ENCODE measurements at places on chromosomes 6 and 20.

DNA sequence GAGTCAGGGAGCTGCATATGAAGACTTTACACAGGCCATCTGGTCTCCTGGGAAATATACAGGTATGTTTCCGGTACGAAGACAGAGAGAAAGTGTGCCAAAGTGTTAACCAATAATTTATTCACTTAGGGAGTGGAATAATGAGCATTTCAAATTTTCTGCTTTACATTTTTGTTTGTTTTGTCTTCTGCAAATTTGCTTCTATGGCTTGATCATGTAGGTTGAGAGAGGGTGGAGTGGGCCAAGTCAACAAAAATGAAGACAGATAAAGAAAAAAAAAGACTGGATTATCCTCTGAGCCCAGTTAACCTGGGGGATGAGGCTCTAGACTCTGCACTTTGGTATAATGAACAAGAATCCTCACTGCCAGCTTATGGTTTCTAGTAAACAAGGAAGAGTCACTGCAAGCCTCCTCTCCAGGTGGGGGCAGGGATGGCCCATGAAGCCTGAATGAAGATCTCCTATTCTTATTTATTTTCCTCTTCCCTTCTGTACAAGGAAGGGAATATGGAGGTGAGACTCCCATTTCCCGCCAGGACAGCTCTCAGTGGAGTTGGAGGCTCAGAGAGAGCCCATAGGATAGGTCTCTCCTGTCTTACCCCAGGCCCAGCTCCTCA, 37.7 kb downstream of the KCNK17 start:
- no peak for DNase-seq

DNA sequence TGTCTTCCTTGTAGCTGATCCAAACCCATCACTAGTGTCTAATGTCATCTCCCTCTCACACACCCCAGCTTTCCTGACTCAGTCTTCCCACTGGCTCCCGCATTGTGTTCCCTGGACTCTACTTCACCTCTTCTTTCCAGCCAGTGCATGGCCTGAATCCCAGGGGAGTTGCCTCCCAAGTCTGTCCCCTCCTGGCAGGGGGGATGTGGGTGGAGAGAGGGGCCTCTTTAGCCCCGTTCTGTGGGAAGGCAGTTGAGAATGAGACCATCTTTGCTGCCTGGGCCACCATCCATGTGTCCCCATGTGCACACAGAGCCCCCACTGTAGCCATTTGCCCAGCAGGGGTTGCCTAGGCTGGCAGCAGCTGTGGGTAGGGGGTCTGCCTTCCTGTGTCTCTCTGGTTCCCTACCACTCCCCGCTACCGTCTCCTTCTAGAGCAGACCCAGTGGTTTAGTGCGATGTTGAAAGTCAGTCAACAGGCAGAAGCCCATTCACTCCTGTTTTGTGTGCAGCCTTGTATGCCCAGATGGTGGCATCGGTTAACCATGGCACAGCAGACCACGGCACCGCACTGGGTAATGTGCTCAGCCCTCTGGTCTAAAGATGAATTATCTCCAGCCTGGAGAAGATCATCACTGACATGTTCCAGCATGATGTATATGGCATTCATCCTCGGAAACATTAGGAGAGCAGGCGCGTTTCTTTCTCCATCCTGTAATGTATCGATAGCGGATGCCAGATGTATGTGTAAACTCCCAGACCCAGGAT, 178.8 kb upstream of the SNX9 start:
- DNase-seq: no peak

GRCh38 chr20:25197183-25197869, 1.8 kb downstream of the ENTPD6 start:
- DNase-seq: peak; percentile 62

DNA sequence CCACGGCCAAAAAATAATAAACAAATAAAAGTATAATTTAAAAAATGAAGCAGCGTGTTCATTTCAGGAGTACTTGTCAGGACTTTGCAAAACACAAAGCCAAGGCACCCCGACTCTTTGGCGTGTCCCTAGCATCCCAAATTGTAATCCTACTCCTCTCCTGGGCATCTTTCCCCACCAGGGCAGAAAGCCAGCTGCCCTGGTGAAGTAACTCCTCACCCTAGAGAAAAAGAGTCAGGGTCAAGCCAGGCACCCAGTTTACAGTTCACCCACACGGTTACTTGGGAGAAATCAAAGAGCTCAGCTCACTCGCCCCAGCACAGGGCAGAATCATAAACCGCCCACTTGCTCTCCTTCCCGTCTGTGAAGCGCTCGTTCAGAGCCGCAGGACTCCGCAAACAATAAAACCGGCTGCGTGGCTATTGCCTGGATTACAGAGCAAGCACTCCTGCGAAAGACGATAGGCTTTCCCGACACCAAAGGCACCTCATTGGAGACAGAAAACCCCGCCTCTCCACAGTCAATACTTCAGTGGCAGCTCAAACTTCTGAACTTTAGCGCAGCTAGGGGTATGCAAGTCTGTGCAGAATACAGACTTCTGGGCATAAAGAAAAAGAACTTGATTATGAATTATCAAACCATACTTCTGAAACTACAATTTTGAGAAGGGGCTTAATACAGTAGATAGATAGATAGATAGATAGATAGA, 73.0 kb upstream of the NHSL1 start:
- DNase-seq: peak; percentile 81

DNA sequence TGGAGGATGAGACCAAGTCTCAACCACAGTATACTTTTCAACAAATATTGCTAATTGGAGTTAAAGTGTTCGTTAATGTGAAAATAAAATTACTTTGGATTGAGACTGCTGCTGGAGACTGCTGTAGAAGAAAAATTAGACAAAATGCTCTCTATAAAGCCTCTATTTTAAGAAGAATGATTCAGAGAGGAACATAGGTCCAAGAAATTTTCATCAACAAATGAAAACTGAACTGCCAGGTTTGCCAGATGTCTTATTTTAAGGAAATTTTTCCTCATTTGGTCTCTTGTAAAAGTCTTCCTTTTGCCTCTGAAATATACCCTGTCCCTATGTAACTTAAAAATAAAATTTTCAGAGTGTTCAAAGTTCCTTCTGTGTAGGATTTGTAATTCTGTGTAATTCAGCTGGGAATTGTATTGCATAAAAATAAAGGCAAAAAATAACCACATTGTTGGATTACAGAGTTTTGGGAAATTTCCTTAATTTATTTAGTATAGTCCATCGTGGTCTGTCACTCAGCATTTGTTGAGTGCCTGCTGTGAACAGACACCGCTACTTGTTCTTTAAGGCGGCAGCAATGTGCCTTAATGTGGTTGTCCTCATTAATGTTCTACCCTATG, 27.4 kb downstream of the ANKS1A start:
- DNase-seq: no peak

- no peak for DNase-seq
Measured at GRCh38 chr20:25459111-25459830, 51.8 kb downstream of the GINS1 start.

DNA sequence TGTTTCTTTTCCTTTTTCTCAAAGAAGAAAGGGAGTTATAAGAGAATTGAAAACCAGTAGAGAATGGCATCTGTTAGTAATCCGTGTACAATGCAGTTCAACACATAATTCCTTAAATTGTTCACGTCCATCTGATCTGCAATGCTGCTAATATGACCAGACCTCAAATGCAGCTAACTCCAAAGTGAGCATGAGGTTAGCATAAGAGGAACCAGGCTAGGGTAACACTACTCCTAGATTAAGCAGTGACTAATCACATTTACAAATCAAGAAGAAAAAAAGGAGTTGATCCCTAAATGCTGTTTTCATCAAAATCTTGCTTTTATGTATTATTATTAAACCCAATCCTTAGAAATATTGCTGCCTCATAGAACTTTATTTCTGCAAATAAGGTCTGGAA, 432.7 kb upstream of the ARID1B start:
- no peak for DNase-seq

DNA sequence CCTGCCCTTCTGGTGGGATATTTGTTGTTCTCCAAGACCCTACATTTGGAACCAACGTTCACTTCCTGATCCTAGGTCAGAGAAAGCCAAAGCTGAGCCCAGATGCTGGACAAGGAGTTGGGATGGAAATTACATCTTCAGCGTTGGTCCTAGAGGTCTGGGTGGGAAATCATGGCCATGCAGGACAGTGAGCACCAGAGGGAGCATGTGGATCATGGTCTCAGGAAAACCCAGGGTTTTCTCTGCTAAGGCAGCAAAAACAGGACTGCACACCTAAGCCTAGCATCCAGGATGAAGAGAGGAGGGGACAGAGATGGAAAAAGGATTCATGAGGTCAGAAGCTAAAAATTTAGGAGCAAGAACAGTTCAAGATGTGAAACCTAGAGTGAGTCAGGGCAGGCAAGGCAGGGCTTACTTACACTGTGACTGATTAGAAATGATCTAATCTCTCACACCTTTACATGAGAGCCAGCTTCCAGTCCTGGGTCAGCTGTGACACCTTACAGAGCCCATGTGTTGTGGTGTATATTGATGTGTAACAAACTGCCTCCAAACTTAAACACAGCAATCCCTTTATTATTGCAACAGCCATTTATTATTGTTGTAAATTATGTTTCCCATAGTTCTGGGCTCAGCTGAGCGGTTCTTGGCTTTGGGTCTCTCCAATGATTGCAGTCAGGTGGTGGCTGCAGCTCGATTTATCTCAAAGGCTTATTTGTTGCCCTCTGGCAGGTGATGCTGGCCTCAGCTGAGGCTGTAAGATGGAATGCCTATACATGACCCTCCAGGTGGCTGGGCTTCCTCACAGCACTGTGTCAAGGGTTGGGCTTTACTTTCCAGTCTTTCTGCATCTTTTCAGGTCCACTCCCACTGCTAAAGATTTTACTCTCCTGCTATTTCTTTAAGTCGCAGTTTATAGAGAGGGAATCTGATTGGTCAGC, 6.5 kb downstream of the C20orf202 start:
- DNase-seq: no peak

GRCh38 chr6:139062932-139063646, 34.5 kb downstream of the ABRACL start:
- DNase-seq: no peak

DNA sequence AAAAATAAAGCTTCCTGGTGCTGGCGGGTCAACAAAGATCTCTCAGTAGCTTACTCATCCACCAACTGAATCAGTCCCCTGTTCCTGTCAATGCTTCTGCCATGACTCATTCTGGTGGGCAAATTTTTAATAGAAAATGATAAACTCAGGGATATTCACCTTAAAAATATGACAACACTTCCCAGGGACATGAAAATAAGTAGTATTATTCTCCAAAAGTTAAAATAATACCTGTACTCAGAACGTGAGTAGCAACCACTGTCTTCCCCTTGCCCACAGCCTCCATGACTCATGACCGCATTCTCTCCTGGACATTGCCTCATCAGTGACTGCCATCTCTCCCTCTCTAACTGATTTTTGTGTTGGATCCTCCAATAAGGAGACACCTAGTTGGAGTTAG, 552.3 kb downstream of the KIF16B start:
- no peak for DNase-seq

DNA sequence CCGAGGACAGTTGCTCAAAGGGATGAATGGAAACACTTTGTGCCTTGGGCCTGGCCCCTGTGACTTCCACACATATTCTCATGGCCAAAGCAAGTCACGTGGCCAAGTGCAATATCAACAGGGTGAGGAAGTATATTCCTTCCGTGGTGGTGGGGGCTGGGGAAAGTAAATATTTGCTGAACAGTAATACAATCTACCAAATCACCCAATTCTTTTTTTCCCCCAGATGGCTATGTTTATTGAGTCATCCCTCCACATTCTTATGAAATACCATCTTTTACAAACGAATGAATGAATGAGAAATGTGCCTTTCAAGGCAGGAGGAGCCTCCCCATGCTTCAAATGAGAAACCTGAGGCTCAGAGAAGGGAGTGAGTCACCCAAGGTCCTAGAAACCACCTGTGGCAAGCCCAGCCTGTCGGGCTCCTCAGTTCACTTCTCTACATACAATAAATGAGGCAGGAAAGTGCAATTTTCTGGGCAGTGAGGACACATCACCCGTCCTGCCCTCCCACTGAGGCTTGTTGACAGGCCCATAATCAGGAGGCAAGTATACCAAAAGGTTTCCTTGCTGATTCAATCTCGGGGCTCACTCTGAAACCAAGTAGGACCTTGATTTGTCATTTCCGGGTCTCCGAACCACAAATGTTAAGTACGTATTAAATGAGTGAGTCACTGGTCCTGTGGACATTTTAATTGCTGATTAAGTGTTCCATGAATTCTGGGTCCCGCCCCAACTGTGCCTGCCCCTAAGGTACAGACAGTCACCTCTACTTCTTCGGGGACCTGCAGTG, 25.3 kb upstream of the TOP1 start:
- peak; percentile 67 for DNase-seq

DNA sequence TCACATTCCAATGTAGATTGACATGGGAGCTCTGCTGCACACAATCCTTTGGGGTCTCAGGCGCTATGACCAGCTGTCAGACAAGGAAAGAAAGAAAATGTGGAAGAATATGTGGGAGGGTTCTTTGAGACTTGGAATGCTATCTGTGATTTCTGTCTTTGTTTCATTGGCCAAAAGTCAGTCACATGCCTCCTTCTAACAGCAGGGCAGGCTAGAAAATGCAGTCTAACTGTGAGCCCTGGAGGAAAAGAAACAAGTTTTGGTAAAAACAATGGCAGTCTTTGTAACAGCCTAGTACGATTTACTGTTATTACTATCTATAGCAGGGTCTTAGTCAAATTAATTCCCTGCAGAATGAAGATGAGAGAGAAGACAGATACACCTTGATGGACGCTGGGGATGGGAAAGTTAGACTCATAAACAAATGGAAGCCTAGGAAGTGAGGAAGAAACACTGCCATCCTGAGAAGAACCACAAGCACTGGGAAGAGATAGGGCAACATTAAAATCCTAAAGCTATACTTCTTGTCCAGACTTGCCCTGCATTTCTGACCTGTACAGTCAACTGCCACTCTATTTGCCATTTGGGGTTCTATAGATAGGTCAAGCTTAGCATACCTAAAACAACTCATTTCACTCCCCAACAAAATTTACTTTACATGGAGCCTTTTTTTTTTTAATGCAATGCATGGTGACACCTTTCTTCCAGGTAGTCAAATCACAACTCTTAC, 833.0 kb downstream of the KIF16B start:
- DNase-seq: no peak

DNA sequence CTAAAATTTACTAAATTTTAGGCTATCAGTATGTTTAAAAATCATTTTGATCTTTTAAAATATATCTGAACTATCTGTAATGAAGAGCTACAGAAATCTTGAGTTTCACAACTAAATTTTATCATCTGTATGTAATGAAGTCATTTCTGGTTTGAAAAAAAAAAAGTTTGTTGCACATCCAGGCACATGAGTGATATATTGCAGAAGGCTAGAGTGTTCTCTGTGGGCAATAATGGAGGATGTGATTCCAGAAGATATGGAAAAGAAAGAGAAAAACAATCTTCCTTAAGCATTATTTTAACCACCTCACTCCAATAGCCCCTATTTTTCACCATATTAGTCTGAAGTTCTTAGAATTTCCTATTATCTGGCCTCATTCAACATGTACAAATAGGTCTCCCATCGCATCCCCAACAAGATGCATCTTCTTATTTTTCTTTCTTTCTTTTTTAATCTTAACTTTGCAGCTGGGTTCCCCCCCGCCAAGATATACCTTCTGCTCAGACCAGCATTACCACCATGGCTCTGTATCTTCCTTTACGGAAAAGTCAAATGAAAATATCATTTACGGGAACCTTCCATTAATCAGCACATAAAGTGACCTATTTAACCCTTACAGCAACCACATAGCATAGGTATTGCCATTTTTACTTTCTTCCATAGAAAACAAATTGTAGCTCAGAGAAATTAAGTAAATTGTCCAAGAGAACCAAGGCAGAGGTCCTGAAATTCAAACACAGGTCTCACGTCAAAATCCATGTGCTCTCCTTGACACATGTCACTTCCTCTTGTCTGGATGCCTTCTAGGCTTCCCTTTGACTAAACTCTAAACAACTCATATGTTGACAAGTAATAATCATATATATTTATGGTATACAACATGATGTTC, 116.9 kb downstream of the KIF13A start:
- DNase-seq: no peak
